ENCODE measurements at places on chromosomes 2 and 18.

DNA sequence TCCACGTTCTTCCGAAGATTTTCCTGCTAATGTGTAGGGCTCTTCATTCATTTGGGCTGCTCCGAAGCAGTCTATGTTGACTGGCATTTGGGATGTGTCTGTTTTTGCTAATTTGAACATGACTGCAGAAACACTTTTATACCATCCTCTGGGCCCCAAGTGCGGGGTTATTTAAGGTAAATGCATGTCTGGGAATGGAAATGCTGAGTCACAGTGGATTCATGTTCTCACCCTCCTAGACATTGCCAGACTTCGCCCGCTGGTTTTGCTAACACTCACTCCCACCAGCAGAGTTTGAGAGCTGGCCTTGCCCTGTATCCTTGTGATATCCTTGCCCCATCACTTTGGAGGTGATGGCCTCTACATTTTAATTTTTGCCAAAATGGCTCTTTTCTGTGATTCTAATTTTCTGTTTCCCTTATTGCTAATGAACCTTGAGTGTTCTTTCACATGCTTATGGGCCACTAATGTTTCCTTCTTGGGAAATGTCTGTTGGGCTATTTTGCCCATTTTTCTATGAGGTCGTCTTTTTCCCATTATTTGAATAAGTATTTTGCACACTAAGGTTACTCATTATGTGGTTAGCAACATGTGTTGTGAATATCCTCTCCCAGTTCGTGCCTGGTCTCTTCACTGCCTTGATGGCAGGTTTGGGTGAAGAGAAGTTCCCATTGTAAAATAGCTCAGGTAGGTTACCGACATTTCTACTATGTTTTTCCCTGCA lies 204.1 kb downstream of the GLI2 start:
- no peak for DNase-seq

DNA sequence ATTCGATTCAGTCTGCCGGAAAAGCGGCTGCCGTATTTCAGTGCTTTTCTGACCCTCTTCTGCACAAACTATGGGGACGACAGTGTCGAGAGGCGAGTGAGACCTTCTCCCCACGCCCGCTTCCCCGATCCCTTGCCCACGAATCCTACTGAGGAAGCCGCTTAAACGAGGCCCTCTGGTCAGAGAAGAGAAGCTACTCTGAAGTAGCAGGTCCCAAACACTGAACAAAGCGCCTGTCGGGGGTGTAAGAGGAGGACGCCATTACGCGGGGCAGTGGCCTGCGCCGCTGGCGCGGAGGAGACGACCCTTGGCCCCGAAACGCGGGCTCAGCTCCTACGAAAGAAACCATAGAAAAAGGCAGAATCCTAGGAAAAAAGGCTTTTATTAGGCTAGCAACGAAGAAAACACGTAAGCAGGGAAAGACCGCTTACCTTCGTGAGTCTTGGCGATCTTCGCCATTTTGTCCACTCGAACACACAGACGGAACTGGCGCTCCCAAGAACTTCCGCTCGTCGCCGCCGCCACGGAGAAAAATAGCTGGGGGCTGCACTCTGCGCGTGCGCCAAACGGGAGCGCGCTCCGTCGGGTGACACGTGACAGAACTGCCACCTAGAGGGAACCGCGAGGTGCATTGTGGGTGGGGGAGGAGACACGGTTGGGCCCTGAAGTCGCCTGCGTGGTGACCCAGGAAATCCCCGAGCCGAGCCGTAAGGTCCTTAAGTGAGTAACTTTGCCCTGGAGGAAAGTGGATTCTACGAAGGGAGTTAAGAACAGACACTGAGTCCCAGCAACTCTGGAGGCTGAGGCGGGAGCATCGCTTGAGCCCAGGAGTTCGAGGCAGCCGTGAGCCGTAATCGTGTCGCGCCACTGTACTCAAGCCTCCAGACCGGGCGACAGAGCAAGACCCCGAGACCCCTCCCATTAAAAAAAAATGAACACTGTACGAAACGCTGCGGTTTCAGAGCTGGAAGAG lies at the start of gene SF3B1:
Gene SF3B1, minus strand, starts transcription at position 488 of the 973 bp plus-strand sequence. Its CDS starts 29 bp downstream, at position 459.
- peak; percentile 98 for DNase-seq

DNA sequence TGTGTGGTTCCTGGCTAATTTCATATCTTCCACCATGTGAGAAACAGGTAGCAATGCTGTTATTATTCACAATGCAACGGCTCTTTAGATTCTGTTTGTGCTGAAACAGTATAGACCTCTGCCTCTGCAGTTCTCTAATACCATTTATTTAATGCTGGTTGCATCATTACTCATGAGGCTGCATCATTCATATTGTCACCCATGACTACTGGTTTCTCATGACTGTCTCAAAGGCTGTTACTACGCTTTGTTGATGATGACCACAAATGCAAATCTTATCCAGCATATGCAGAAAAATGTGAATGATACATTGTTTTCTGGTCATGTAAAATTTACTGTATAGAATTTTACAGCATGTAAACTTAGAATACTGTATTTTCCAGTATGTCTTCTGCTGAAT lies 22.5 kb downstream of the CAVIN2 start:
- no peak for DNase-seq

- no peak for DNase-seq
Observed at GRCh38 chr2:222448748-222449181, 24.4 kb downstream of the SGPP2 start.

DNA sequence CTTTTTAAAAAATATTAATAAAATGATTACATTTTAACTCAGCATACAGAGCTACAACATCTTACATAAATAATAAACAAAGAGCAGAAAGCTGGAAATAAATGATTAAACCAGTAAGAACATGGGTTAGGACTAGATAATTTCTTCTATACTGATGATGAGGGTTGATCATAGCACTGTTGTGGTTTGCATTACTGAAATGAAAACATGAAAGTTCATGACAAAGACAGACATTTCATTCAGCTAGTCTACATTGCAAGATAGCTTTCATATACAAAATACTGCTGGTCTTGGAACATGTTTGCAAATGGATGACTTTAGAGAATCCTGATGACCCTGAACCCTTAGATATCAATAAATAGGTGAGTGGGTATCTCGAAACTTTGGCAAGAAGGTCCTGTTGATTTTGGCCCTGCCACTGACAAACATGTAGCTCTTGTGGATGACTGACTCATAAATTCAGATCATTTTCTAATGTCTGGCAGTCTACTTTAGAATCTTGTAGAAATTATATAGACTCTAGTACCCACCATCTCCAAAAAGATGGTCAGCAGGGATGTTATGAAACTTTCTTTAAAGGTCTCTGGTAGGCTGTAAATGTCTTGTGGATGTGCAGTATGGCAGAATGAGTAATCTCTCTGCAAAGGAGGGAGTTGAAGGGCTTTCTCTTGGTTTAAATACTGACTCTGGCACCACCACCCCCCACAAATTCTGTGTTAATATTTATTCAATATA lies 15.5 kb upstream of the CDC42EP3 start:
- no peak for DNase-seq

DNA sequence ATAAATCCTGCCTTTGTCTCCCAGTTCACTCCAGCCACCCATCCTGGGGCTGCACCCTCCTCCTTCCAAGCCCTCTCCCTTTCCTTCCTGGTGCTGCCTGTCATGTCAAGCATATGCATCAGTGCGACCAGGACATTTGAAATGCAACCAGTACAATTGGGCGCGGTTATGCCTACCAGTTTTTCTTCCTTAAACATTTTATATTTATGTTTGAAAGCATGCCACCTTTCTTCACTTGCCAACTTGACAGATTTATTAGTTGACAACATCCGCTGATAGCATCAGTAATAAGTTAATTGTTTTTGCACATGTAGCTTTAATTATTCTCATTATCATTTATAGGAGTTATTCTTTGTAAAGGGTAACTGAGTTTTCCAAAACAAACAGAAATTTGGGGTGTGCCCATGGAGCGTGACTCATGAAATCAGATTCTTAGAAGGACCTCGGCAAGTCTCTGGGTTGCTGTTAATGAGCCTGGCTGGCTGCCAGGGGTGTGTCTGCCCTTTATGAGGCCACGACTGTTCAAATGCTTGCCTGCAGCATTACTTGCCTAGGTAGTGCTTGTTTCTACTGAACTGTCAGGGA lies 32.8 kb upstream of the IL1B start:
- DNase-seq: no peak

DNA sequence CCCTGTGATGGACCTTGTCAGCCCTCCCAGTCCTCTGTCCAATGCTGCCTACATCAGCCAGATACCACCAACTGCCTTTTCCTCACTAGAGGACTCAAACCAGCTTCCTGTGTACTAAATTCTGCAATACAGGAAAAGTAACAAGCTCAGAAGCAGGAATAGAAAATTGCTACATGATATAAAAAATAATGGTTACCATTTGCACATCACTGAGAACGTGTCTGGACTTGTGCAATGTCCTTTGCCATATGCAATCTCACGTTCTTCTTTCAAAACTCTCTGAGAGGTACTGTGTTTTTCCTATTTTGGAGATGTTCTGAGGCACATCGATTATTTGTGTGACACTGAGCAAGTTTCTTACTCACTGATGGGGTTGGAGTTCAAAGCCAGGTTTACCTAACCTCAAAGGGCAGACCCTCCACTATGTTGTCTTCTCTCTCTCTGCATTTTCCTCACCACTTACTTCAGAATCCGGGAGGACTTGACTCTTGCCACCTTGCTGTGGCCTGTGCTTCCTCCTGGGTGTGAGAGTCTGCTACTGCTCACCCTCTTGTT lies 12.1 kb downstream of the UPP2 start:
- no peak for DNase-seq

DNA sequence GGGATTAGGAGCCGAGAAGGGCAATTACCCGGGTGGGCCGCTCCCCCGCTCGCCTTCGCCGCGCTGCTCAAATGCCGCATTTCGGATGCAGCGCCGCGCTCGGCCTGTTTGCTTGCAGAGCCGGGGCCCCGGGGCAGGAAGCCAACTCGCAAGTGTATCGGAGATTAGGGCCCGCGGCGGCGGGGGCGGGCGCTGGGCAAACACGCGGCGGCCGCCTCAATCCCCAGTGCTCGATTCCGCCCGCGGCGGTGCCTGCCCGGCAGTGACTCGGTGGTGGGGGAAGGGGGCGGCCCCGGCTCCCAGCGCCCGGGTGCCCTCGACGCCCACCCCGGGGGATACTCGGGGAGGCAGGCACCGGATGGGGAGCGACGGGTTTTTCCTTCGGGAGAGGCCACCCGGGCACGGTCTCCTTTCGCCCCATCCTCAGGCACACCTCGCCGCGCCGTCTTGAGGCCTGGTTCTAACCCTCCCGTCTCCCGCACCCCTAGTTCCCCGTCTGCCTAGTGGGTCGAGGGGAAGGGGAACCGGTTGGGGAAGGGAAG lies 26.6 kb upstream of the NOTO start:
- peak; percentile 53 for DNase-seq

- DNase-seq: no peak
Observed at GRCh38 chr2:47554311-47554905, 151.5 kb downstream of the MSH2 start.

GRCh38 chr2:10504370-10504993 lies 56.4 kb upstream of the ODC1 start:
- no peak for DNase-seq

GRCh38 chr2:102119255-102119654 lies 23.3 kb upstream of the IL1R1 start:
- DNase-seq: no peak

- peak; percentile 15 for DNase-seq
Observed at GRCh38 chr2:10332402-10333246, 29.9 kb downstream of the HPCAL1 start.

GRCh38 chr2:66717218-66717905 lies 282.4 kb downstream of the MEIS1 start:
- DNase-seq: no peak

- peak; percentile 14 for DNase-seq
Observed at GRCh38 chr2:227374158-227374557, 4.9 kb downstream of the TM4SF20 start.

Measured in stimulated activated CD4-positive, alpha-beta T cell treated with anti-CD3 and anti-CD28 coated beads, Interleukin-2, amount 100 ng/mL, for 4 hours (primary cell).